Mesendoderm (in vitro differentiated cells): ENCODE measurements at places on chromosomes 13 and 19.

- no peak for DNase-seq
Observed at GRCh38 chr19:47113850-47114651, 475 bp upstream of the ZC3H4 start.

DNA sequence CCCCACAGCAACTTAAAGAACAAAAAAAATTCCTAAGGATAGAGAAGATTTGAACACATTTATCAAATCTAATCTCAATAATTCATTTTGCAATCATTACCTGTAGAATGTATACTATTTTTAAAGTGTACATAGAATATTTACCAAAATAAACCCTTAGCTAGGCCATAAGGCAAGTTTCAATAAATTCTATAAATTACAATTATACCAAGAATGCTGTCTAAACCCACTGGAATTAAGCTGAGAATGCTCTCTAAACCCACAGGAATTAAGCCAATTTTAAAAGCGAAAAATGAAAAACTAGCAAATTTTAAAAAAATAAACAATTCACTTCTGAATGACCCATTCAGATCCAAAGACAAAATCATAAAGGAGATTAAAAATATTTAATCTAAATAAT is 540.4 kb upstream of the NBEA start:
- no peak for DNase-seq

- DNase-seq, result no peak
Observed at GRCh38 chr13:75506018-75506417, 24.0 kb upstream of the TBC1D4 start.

GRCh38 chr19:45591004-45591637 is 6.5 kb upstream of the OPA3 start:
- DNase-seq, result peak; percentile 77

- no peak for DNase-seq
Observed at GRCh38 chr13:110199046-110199831, 107.7 kb downstream of the COL4A1 start.
